ENCODE measurements at places on chromosomes 5 and 9.
A peak's percentile ranks its signal among the peaks of the same experiment; 100 is the strongest.

GRCh38 chr9:370086-370485 lies 155.4 kb downstream of the DOCK8 start:
- DNase-seq = no peak

DNA sequence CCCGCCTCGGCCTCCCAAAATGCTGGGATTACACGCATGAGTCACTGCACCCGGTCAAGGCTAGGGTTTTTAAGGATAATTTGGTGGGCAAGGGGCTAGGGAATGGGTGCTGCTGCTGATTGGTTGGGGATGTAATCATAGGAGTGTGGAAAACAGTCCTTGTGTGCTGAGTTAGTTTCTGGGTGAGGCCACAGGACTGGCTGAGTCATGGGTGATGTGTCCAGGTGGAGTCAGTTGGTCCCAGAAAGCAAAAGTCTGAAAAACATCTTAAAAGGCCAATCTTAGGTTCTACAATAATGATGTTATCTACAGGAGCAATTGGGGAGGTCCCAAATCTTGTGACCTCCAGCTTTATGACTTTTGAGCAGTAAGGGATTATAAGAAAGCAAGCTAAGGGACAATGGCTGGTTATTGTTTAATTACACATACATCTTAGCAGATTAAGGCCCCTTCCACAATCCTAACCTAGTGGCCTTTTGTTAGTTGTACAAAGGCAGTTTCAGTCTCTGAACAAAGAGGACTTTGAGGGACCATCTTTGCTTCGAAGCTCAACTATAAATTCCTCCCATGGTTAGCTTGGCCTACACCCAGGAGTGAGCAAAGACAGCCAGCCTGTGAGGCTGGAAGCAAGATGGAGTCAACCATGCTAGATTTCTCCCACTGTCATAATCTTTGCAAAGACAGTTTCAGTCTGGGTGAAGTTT lies 5.5 kb upstream of the AOPEP start:
- no peak for DNase-seq

- peak; percentile 37 for DNase-seq
These were observed 9.5 kb downstream of the CEMIP2 start for GRCh38 chr9:71758785-71759184.

DNA sequence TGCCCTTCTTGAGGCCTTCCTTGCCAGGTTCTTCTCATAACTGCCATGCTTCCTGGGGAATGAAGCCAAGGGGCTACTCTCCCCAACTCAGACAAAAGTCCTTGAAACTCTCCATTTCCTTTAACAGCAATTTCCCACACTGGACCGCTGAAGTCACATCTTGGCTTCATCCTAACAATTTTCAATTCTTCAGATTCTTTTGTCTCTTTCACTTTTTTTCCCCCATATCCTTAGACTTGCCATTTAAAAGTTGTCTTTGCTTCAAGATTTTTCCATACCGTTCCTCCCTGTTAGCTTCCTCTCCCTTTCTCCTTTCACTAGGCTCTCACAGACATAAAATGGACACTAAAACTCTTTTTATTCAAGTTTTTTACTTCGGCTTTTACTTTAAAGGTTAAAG lies 93.1 kb upstream of the ITGA1 start:
- no peak for DNase-seq

DNA sequence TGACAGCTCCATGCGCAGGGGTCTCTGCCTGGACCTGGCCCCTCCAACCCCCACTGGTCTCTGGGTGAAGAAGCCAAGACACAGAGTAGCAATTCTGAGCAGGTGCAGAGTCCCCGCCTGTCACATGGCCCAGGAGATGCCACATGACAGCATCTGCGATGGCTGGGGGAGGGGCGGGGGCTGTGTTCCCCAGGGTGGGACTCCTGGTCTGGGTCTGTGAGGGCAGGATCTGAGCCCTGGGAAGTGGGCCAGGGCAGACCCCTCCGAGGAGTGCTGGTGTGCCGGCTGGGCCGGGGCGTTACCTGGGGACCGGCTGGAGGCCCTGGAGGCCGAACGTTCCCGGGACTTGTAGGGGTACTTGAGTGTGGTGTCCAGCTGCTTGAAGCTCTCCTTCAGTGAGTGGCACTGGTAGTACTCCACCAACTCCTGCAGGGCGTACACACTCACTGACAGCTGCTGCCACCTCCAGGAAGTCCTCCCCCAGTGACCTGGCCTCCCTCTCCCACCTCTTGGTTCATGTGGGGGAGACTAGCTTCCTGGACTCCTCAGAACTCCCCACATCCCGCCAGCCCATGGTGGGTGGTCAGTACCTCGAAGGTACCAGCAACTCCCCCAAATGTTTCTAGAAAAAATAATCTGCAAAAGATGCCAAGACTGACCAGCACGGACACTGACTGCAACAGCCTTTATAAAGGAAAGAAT lies 32.1 kb upstream of the SARDH start:
- DNase-seq = no peak
